ENCODE measurements at places on chromosomes 12 and 14.

- DNase-seq: no peak
Observed at GRCh38 chr12:48773686-48774085, 15.2 kb downstream of the ADCY6 start.

GRCh38 chr14:103296987-103297386 is 37.0 kb upstream of the EIF5 start:
- no peak for DNase-seq

- peak; percentile 21 for DNase-seq
Observed at GRCh38 chr12:54658306-54659264, 10.4 kb upstream of the DCD start.

DNA sequence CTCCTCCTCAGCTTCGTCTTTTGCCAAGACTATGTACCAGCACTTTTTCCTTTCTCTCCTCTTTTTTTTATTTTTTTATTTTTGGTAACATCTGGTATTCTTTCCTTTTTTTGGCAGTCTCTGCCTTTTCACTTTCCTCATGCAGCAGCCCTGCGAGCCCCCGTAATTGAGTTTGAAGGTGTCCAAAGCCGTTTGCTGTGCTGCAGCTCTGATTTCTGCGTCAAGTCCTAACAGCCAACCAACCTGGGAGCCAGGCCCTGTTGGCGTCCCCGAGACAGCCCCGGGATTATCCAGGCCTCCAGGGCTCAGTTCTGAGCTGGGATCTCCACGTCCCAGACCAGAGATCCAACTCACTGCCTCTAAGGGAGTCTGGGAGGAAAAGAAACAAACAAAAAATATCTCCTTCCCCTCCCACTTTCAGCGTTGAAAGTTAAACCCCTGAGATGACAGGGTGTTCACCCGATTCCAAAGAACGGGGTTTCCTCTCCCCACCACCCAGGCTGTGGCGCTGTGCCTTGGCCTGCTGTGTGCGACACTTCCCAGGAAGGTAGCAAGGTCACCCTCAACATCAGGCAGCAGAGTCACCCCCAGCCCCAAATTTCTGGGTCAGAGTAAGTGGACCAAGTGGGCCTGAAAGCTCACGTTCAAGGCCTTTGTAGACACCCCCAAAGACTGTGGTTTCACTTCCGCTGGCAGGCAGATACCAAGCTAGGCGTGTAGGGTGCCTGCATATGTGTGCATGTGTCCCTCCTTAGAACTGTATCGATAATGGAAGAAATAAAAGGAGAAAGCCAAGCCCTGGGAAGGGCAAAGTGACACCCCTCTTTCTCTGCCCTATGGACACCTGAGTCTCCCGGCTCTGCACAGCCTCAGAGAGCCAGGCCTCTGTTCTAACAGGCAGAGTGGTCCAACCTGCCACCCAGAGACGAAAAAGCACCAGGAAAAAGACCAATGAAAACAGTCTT is 11.1 kb downstream of the BCL11B start:
- DNase-seq: peak; percentile 75

- DNase-seq: no peak
Observed at GRCh38 chr12:18492372-18493025, 231.2 kb downstream of the PIK3C2G start.

GRCh38 chr12:26028953-26029735 is 70.7 kb downstream of the RASSF8 start:
- DNase-seq: peak; percentile 13

- no peak for DNase-seq
Observed at GRCh38 chr12:108801736-108802100, 55.7 kb downstream of the SSH1 start.

GRCh38 chr12:25746131-25746530 is 193.0 kb upstream of the LMNTD1 start:
- no peak for DNase-seq

- DNase-seq: no peak
Observed at GRCh38 chr12:105733579-105733978, 403.1 kb downstream of the C12orf75 start.

All from CD4-positive, alpha-beta T cell treated with Interleukin-1 beta for 1 hour (primary cell).